Stimulated activated CD4-positive, alpha-beta T cell treated with anti-CD3 and anti-CD28 coated beads, Interleukin-12 subunit alpha, Interleukin-12 subunit beta, amount 100 ng/mL, for 48 hours (primary cell): ENCODE measurements at places on chromosomes 12 and 14.

DNA sequence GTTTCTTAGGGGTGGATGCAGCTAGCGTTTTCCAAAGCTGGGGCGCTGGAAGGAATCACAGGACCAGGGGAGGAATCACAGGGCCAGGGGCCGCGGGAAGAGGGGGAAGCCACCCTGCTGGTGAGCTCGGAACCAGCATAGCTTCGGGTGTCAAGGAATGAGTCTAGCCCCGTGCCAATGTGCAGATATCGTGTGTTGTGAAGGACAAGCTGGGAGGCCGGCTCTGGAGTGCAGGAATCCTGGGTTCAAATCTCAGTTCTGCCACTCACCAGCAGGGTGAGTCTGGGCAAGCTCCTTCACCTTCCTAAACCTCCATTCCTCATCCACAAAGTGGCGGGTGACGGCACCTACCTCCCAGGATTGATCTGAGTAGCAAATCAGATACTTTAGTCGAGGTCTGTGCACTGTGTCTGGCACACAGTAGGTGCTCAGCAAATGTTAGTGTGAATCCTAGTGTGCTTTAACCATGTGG, 53.6 kb upstream of the RIN3 start:
- DNase-seq: no peak

DNA sequence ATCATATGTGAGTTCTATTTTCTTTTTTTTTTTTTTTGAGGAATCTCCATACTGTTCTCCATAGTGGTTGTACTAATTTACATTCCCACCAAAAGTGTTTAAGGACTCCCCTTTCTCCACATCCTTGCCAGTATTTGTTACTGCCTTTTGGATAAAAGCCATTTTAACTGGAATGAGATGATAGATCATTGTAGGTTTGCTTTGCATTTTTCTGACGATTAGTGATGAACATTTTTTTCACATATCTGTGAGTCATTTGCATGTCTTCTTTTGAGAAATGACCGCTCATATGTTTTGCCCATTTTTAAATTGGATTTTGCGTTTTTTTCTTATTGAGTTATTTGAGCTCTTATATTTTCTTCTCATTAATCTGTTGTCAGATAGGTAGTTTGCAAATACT, 394.8 kb downstream of the LRFN5 start:
- DNase-seq: no peak

DNA sequence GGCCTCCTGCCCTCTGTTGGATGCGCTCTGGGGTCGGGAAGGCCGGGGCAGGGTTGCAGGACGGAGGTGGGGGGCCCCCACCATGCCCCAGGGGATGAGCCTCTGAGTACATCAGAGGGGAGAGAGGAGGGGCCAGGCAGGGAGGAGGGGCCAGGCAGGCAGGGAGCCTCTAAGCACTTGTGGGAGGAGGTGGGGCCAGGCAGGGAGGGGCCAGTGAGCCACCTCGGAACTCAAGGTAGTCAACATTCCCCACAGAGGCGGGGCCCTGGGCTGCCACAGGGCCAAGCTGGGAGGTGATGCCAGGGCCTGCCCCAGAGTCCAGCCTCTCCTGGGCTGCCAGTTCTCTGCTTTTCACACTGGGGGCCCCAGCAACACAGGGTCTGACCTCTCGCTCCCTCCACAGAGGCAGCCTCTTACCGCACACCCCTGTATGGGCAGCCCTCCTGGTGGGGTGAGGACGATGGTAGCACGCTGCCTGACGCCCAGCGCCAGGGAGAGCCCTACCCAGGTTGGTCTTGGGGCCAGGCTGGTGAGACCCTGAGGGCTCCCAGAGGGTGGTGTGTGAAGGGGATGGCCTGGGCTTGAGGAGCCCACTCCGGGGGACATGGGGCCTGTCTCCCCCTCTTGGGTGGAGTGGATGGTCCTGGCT, 17.4 kb downstream of the CEP170B start:
- DNase-seq: peak; percentile 20

DNA sequence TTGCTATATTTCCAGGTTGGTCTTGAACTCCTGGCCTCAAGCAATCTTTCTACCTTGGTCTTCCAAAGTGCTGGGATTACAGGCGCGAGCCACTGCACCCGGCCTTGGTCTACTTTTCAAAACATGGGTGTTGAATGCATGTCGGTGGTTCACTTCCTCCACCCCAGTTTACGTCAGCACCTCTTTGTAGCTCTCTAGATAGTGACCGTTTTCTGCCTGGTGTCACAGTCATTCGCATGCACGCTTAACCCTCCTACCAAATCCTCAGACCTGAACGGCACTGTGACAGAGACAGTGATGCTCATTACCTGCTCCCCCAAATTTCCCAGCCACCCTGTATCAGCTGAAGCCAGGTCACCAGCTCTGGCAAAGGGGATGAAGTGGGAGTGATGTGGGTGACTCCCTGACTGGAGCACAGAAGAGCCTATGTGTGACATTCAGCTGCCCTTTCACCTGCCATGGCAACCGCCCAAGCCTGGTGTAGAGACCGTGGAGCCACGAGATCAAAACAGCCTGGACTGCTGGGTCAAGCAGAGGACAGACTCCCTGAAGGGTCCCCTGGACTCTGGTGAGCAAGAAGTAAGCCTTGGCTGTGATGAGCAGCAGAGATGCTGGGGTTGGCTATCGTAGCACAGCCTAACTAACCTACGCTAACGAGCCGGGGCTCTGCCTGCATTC, 66.2 kb upstream of the GPR68 start:
- DNase-seq: no peak

- peak; percentile 42 for DNase-seq
Measured at GRCh38 chr14:23559010-23559925, 3.2 kb downstream of the THTPA start.
